ENCODE measurements at places on chromosomes 7 and 10. TPM values are rescaled to one million over a fixed set of nuclear protein-coding genes. Genes with fewer than 3 reads are reported as not detected.

Gene ANKRD61
- not detected for total RNA-seq

Gene ACHE
- 0.44 TPM for total RNA-seq

Gene GSTO2
- 25.1 TPM for total RNA-seq

GRCh38 chr7:149284850-149285585, 23.0 kb downstream of the ZNF783 start:
- ATAC-seq: peak; percentile 99

DNA sequence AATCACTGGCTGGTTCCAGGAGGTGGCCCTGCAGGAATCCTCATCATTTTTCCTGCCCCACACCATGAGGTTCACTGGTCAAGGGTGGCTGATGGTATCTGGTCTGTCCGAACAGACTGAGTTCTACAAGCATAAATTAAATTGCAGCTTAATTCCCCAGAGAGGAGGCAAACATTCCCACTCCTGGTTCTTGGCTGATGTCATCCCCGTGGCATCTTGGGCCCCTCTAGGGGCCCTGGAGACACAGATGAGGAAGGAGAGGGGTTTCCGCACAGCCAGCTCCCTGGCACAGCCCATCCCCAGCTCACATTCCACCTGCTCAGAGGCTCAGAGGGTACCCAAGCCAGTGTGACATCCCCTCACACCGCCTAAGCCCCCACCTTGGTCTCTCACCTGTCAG, 5.3 kb upstream of the KLRG2 start:
- ATAC-seq: no peak

DNA sequence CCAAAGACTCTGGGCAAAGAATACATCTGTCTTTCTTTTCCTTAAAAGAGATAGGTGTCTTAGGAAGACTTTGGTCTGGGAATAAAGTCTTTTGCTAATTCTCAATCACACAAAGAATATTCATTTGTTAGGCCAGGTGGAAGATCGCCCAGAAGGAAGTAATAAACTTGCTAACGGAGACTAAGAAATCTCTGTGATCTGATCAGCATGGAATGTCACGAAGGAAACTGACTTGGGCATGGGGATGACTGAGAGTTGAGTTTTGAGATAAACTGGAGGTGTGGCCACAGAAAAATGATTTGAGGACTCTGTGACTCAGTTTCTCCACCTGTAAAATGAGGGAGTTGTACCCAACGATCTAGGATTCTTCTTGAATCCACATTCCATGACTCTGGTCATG, 161.1 kb upstream of the SVIL start:
- no peak for ATAC-seq

- ATAC-seq: no peak
These were observed 1314.2 kb upstream of the LRRTM3 start for GRCh38 chr10:65611592-65611991.

- no peak for ATAC-seq
These were observed 13.2 kb downstream of the IL2RA start for GRCh38 chr10:6049031-6049400.

DNA sequence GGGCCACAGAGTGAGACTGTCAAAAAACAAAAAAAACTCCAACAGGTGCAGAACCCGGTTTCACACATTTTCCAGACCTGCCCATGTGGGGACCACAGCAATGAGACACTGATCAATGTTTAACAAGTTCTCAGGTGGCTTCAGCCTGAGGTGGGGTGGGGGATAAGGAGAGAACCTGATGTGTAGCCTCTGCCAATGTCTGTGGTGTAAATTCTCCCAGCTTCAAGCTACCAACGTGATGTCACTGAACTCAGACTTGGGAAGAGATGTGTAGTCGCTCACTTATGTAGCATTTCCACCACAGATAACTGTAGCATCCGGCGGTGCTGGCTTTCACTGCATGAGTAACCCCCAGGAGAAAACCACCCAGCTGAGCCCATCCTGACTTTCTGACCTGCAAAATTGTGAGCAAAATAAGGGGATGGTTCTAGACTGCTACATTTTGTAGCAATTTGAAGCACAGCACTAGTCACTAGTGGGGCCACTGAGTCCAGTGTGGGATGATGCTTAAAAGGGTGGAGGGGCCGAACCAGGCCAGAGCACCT, 13.8 kb upstream of the TNRC18 start:
- no peak for ATAC-seq

DNA sequence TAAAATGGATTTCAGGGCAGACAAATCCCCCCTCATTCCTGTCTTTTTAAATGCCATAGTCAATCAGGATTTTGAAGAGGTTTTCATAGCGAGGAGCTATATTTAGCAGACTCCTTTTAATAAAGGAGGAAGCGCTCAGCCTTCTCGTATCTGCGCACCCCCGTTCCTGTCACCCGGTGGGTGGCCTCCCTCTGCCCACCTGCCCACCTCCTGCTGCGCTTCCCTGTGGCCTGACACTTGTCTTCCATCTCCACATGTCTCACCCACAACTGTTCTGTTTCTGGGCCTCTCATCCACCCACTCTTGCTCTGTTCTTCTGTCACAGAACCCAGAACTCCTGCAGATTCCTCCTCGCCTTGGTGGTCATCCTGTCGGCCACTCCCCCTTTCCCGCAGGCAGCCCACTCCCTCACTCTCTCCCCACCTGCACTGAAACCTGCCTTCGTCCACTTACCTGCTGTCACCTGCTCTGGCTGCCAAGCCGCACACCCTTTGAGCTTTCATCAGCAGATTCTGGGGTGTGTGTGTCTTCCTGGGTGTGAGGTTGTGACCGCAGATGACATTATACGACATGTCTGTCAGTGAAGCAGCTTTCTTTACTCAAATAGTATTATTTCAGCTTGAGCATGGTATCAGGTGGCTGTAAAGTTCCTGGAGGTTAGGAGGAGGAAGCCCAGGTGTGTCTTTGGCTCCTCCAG, 163.5 kb upstream of the AGK start:
- no peak for ATAC-seq

All from esophagus mucosa (tissue), 1 donor.